Psoas muscle (tissue), 8 donors: ENCODE measurements at places on chromosomes 7 and 10. TPM values are rescaled to one million over a fixed set of nuclear protein-coding genes. Genes with fewer than 3 reads are reported as not detected.

PHF14 gene
- total RNA-seq, result 12.4 TPM

SLC25A40 gene
- total RNA-seq, result 6.4 TPM

IL6 gene
- not detected for total RNA-seq

PLPP4 gene
- total RNA-seq, result not detected
